ENCODE measurements at places on chromosomes 3 and 15.

GRCh38 chr15:68317281-68318007 lies 39.9 kb downstream of the FEM1B start:
- no peak for DNase-seq
- H3K36me3 ChIP-seq: no peaks in the 10 kb centered on the region

DNA sequence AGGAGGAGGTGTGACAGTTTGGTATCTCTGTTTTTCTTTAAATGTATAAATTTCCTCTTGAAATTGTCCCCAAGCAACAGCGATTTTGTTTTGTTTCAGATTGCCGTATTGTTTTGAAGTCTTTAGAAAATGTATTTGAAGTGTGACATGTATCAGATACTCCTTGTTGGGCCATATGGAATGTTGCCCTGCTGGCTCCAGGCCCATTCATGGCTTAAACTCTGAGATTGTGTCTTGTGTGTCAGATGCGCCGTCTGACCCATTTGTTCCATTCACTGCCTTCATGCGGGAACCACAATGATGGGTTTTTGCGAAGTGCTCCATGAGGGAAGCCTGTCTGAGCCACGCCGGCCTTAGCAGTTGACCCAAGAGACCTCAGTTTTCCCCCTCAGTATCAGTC lies 75.2 kb upstream of the ADAMTSL3 start:
- no peak overlapping the region for H3K27ac ChIP-seq
- no peak overlapping the region for H3K4me3 ChIP-seq
- no peaks in the 10 kb centered on the region for H3K36me3 ChIP-seq
- no peak for DNase-seq
- no peaks in the 10 kb centered on the region for H3K4me1 ChIP-seq

- no peak overlapping the region for H3K4me3 ChIP-seq
- DNase-seq: no peak
- peaks cover 4% of the 10 kb centered on the region for H3K4me1 ChIP-seq
- H3K27ac ChIP-seq: no peak overlapping the region
- H3K27me3 ChIP-seq: no peaks in the 10 kb centered on the region
- no peaks in the 10 kb centered on the region for H3K36me3 ChIP-seq
Measured at GRCh38 chr3:58570851-58571250, 6.3 kb downstream of the FAM107A start.

- no peaks in the 10 kb centered on the region for H3K27me3 ChIP-seq
- H3K27ac ChIP-seq: no peak overlapping the region
- peaks cover 54% of the 10 kb centered on the region for H3K36me3 ChIP-seq
- DNase-seq: no peak
Measured at GRCh38 chr3:17730318-17730967, 12.0 kb downstream of the TBC1D5 start.
